Right ventricle myocardium inferior (tissue), 1 donor: ENCODE measurements at places on chromosomes 6 and 20. TPM values are rescaled to one million over a fixed set of nuclear protein-coding genes. Genes with fewer than 3 reads are reported as not detected.

Gene SPDEF
- not detected for total RNA-seq

DNA sequence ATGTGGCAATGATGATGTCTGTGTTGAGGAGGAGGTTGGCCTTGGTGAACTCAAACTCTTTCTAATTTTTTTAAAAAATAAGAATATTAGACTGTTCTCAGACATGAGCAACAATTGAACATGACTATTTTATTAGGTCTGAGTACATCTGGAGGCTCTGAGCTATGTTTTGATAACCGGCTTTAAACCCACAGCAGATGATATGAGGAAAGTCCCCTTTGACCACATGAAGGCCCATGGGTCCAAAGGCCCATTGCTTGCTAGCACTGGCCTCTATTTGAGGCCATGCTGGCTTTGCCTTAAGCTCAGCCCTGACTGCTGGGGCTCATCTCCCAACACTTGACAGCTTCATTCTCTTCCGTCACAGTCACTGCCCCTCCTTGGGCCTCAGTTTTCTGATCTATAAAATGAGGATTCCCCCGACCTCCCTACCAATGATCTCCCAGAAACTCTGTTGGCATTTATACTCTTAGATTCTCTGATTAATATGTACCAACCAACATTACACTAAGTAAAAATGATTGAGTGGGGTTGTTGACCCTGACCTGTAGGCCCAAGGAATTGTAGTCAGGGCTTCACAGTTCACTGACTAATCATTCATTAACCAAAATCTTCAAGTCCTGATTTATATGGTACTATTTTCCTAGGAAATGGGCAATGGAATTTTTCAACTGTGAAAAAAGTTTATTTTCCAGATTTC is 23.9 kb upstream of the TINAG start:
- no peak for DNase-seq

GRCh38 chr20:23205611-23206041 is 119.5 kb upstream of the CD93 start:
- peak; percentile 80 for DNase-seq

DNA sequence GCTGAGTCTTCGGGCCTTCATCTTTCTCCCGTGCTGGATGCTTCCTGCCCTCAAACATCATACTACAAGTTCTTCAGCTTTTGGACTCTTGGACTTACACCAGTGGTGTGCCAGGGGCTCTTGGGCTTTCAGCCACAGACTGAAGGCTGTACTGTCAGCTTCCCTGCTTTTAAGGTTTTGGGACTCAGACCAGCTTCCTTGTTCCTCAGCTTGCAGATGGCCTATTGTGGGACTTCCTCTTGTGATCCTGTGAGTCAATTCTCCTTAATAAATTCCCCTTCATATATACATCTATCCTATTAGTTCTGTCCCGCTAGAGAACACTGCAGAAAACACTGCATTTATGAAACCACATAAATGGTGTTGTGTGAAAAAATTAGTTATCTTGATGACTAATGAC is 13.9 kb upstream of the BCLAF1 start:
- DNase-seq, result no peak

Gene PRSS35
- not detected for total RNA-seq

GRCh38 chr6:56891754-56892153 is 63.2 kb upstream of the BEND6 start:
- no peak for DNase-seq

GRCh38 chr6:72724545-72724944 is 102.7 kb downstream of the KCNQ5 start:
- no peak for DNase-seq

Gene SALL4
- 0.19 TPM for total RNA-seq

DNA sequence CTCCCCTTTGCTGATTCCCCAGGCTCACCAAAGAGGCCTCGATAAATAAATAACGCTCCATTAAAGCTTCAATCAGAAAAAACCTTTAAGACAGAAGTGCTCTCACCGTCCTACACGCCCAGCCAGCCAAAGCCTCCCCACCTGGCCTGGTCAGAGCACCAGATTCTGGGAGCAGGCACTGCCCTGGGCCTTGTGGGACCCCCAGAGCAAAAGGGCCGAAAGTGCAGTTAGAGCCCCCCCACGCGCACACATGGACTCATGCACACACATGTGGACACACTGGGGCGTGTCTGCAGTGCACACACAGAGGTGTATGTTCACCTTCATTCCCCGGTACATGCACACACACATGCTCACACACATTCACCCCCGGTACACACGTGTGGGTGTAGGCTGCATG is 1.9 kb upstream of the NECAB3 start:
- DNase-seq, result peak; percentile 57

Gene CST8
- total RNA-seq, result not detected

- DNase-seq, result no peak
Observed at GRCh38 chr6:79463621-79464050, 73.6 kb downstream of the LCA5 start.

DNA sequence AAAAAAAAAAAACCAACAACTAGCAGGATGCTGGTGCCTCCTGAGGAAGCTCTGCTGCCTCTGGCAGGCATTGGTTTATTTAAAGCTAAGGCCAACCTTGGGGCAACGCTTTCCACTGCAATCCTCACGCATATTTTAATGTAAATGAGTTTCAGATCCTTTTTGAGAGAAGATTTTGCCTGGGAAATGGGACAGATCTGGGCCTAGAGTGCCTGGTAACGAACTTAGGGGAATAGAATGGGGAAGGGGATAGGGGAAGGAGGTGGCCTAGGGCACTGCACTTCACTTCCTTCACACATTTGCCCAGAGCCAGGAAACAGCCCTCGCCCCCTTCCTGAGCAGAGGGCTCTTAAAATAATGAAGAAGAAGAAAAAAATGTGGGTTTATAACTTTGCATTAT is 132.7 kb upstream of the TMEM170B start:
- DNase-seq, result no peak

DNA sequence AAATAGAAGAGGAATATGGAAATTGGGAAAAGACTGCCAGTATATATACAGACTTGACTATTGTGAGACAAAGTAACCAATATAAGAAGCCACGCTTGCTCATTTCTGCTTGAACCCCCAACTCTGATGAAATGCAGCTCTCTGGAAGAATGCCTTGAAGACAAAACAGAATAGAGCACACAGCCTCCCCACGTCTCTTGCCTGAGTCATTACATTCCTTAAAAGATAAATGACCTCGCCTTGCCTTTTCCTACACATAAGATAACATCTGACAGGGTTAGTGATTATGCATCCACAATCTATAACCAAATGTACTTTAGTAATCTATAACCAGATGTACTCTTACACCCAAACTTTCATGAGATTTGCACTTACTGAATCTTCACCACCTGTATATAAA is 141.1 kb upstream of the EEF1E1 start:
- no peak for DNase-seq

DNA sequence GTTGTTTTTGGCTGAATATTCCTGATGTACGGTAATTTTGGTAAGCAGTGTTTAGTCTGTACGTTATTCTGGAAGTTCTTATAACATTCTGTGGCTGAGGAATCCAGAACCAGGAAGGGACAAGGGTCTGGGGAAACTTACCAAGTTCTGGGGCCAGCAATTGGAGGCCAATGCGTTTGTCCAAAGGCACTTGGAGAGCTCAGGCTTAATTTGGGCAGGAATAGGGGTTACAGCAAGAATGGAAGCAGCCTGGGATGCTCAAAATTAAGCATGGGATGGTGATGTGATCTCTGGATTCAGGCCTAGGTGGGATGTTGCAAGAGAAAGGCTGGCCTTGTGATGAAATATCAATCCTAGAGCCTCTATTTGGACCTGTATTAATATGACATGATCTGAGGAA is 235.2 kb upstream of the NOX3 start:
- no peak for DNase-seq

DNA sequence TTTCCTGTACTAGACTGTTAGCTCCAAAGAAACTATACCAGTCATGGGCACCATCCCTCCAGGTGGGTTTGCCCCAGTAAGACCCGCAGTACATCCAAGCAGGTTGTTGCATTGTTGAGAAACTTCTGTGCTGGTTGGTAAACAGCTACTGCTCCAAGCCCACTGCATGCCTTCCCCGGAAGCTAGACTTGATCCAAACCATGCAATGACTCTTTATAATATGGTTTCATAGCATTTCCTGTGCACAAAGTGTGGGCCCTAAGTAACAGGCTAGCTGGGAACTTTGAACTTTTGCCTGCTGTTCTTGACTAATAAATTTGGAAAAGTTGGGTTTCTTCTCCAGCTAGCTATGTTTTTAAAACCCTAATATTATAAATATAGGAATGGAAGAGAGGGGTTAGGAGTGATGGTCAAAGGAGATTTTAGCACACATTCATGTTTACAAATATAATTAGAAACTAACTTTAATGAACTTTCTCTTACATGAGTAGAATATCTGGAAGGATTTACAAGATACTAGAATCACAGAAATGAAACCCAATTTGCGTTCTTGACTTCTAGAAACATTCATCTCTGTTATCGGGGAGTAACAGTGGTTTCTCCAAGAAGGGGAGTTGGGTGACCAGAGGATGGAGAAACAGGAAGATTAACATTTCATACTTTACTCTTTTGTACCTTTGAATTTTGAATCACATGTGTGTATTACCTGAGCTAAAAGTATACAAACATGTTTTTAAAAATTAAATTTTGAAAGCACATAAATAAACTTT is 51.7 kb downstream of the GFOD1 start:
- DNase-seq, result no peak

- DNase-seq, result peak; percentile 86
Observed at GRCh38 chr6:29631860-29632731, 887 bp downstream of the GABBR1 start.

DNA sequence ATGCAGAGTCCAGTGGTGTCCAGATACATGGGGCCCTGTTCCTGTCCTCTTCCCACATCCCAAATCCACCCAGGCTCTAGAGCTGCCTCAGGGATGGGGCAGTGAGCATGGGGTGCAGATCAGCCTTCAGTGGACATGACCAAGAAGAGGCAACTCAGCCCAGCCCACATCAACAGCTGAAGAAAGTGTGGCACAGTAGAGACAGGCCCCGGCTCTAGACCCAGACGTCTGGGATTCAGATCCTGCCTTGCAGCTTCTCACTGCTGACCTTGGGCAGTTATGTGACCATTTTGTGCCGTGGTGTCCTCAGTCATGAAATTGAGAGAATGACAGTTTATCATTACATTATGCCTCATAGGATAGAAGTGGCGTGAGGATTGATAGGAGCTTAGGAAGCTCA is 54.6 kb upstream of the CST7 start:
- peak; percentile 22 for DNase-seq

- DNase-seq, result no peak
Observed at GRCh38 chr20:43331906-43332305, 125.8 kb upstream of the SRSF6 start.

Gene CST7
- 1.4 TPM for total RNA-seq

DNA sequence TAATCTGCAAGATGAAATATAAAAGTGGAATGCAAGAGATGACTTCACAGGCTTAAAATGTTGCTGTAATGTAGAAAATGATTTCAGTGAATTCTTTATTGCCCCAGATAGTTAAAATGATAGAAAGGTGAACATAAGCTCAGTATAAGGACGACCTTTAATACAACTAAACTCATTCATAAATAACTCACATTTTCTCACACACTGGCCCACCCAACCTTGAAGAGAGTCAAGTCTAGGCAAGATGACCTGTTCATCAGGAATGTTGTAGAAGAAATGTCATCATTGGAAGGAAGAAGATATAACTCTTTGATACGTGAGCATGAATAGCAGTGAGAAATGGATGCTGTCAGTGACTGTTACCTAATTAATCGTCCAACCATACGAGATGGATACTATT is 111.1 kb upstream of the SASH1 start:
- no peak for DNase-seq

GRCh38 chr6:109794201-109794923 is 103.3 kb downstream of the FIG4 start:
- DNase-seq, result no peak

Gene SYNDIG1
- total RNA-seq, result 15.8 TPM

Gene BMP5
- total RNA-seq, result 2.3 TPM

DNA sequence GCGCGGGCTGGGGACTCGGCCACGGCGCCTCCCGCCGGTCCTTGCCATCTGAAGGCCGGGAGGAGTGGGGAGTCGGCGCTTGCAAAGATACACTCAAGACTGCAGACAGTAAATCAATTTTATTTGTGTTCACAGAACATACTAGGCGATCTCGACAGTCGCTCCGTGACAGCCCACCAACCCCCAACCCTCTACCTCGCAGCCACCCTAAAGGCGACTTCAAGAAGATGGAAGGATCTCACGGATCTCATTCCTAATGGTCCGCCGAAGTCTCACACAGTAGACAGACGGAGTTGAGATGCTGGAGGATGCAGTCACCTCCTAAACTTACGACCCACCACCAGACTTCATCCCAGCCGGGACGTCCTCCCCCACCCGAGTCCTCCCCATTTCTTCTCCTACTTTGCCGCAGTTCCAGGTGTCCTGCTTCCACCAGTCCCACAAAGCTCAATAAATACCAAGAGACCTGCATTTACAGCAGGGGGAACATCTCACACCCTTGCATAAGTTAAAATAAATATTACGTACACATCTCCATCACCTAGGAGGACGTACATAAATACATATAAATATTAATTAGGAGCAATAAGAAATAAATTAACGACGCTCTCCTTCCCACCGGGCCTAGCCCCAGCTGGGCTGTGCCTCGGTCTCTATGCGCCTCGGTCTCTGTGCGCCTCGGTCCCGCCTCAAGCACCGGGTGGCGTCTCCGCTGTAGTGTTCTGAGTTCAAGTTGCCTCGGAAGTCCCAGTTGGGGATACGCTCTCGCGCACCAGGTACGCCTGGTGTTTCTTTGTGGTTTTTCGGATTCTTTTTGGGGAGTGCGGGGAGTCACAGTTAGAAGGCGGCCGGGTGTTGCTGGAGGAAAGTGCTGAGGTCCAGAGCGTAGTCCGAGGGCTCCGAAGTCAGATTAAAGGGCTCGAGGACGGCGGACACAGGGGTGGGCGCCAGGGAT is 889 bp upstream of the FLOT1 start:
- DNase-seq, result peak; percentile 79

Gene SUMO4
- not detected for total RNA-seq

GRCh38 chr20:24833592-24833991 is 115.5 kb upstream of the CST7 start:
- no peak for DNase-seq
